ENCODE measurements at places on chromosomes 13 and 19. TPM values are rescaled to one million over a fixed set of nuclear protein-coding genes. Genes with fewer than 3 reads are reported as not detected.

GRCh38 chr13:51549050-51549449 lies 35.2 kb upstream of the WDFY2 start:
- DNase-seq, result no peak

- DNase-seq, result no peak
These were observed 238.3 kb downstream of the COG6 start for GRCh38 chr13:39893808-39894207.

The FKRP gene
- polyA plus RNA-seq, result 31.5 TPM

The RNF113B gene
- not detected for polyA plus RNA-seq

DNA sequence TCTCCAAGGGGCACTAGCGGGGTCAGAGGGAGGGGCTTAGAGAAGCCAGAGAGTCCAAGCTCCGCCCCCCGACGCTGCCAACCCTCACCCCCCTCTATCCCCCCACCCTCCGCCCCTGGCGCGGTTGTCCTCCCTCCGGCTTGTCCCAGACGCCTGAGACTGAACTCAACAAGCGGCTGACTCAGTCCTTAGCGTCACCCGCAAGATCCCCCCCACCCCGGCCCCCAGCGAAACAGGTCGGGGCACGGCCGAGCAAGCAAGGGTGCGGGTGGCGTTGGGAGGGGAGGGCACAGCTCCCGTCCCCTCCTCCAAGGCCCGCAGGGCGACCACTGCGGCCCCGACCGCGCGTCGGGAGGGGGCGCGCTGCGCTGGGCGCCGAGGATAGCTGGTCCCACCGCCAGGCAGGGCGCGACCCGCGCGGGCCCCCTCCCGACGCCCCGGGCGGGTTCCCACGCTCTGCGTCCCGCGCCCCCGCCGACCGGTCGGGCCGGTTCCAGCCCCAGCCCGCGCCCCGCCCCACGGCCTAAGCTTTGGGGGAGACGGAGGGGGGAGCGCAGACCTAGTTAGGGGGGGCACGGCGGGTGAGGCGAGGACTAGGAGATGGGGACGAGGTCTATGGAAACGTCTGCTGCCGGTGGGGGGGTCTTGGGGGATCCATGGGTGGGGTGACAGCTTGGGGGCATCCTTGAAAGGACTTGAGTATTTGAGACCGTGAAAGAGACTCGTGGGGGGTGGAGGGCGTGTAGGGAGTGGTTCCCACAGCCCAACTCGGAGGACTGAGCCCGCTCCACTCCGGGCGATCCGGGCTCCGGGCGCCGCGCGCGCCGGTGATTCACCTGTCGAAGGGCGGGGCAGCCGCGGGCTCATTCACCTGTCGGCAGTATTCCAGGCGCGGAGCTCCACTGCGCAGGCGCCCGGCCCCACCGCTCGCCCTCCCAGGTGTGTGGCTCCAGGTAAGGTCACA lies 5.1 kb downstream of the NOTCH3 start:
- DNase-seq, result no peak

- peak; percentile 81 for DNase-seq
These were observed 7.7 kb downstream of the UBE2L5 start for GRCh38 chr13:30429721-30430694.

The LRRC63 gene
- polyA plus RNA-seq, result not detected

GRCh38 chr19:42270346-42271044 lies 1.4 kb downstream of the CIC start:
- peak; percentile 72 for DNase-seq

GRCh38 chr13:31908696-31909411 lies 122.7 kb upstream of the FRY start:
- DNase-seq, result no peak

GRCh38 chr19:8363803-8364771 lies at the start of gene ANGPTL4:
TSS of gene ANGPTL4 (plus strand) at chr19:8364155. CDS start at chr19:8364322, 167 bp downstream.
- peak; percentile 68 for DNase-seq

DNA sequence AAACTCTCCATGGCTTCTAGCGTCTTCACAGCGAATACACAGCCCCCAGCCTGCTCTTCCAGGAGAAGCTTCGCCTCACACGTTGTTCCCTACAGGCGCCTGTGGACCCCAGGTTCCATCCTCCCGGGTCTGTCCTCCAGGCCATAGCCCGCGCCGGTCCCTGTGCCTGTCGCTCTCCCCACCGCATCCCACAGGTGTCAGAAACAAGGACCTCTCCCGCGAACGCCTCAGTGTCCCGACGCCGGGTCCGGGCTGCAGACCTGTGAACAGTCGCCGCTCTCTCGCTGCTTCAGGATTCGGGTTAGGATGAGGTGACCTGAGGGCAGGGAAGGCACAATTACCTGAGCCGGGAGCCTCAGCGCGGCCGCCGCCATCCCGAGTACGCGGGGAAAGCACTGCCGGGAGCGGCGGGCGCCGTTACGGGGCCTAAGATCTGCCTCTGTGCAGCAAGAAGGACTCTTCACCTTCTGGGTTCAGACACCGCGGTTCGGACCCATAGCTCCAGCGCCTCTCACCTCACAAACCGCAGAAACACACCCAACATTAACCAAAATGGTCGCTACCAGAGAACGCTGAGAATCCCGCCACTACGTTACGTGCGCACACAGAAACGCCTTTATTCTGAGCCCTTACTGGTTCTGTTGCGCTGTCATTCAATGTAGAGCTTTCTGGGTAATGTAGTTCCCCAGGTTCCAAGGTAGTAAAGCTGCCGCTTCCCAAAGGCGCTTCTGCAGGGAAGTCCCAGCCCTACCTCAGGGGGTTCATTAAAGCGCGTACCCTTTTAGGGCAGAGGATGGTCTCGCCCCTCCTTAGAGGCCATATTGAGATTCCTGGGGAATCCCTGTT lies at the start of gene ZNF418:
Gene ZNF418 (minus strand): TSS at position 583 of the 846 bp plus-strand sequence. CDS start 1,580 bp downstream, outside the sequence.
- DNase-seq, result peak; percentile 76

The CD209 gene
- polyA plus RNA-seq, result not detected

The OLFM4 gene
- polyA plus RNA-seq, result not detected

The NCAN gene
- polyA plus RNA-seq, result not detected

The CYP4F12 gene
- polyA plus RNA-seq, result not detected

- no peak for DNase-seq
These were observed 92.9 kb upstream of the ARHGEF7 start for GRCh38 chr13:111022241-111022640.

The NAPSA gene
- 0.19 TPM for polyA plus RNA-seq

DNA sequence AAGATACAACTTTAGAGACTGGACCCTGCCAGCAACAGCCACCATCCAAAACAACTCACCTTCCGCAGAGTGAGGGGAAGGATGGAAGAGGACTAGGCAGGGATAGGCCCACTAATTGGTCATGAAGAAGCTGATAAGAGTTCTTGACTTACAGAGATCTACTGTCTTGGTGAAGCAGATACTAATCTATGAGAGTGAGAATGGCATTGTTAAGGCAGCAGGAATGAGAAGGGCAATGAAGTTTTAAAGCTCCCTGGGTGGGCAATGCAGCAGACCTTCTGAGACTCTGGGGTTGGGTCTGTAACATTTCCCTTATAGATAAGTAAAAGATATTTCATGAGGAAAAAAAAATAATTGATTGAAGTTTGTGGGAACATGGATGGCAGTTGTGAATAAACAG lies 63.7 kb downstream of the KLF12 start:
- DNase-seq, result no peak

DNA sequence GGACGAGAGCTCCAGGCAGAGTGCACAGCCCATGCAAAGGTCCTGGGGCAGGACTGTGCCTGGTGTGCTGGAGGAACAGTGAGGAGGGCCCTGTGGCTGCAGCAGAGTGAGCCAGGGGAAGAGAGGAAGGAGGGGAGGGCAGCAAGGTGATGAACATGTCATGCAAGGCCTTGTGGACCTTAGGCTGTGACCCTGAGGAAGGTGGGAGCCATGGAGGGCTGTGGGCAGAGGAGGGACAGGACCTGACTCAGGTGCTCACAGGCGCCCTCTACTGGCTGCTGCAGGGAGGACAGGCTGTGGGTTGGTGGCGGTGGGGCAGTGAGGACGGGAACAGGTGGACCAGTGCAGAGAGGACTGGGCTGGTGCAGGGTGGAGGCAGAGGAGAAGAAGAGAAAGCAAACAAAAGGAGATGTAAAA lies 170.3 kb downstream of the PTPRS start:
- no peak for DNase-seq

The CPB2 gene
- not detected for polyA plus RNA-seq

The PSG1 gene
- not detected for polyA plus RNA-seq

The SAFB gene
- polyA plus RNA-seq, result 44.7 TPM

The PTH2 gene
- polyA plus RNA-seq, result not detected

GRCh38 chr13:30004204-30004603 lies 153.8 kb upstream of the UBL3 start:
- no peak for DNase-seq

DNA sequence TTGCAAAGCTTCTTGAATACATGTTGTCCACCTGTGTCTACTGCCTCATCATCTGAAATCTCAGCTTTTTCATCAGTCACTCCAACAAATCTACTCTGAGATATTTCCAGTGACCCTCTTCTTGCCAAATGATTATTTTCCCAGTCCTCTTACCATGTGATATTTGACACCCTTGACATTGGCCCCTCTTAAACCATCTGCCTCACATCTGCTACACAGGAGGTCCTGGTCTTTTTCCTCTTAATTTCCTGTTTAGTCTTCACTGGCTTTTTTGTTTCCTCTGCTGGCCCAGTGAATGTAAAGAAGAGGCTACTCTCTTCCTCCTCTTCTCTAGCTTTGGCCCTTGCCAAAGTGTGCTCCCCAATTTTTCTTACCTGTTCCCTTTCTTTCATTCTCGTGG lies 218.7 kb downstream of the DNAJC15 start:
- no peak for DNase-seq

DNA sequence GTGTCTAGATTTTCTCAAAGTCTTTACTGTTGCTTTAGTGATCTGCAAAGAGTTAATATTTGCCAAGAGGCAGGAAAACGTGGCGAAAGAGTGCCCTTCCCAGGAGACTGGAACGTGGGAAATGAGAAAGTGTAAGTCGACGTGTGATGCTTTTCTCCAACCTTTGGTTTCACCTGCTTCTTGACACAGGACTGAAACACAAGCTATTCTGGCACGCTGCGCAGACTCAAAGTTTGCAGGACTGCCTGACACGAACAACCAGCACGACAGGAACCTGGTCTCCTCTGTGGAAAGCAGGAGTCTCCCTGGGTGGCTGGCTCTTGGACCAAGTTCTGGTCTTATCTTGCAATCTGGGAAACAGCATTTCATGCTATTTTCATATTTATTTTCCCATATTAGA lies 28.6 kb downstream of the RFXAP start:
- no peak for DNase-seq

GRCh38 chr13:113006660-113007059 lies 37.6 kb downstream of the MCF2L start:
- DNase-seq, result no peak

DNA sequence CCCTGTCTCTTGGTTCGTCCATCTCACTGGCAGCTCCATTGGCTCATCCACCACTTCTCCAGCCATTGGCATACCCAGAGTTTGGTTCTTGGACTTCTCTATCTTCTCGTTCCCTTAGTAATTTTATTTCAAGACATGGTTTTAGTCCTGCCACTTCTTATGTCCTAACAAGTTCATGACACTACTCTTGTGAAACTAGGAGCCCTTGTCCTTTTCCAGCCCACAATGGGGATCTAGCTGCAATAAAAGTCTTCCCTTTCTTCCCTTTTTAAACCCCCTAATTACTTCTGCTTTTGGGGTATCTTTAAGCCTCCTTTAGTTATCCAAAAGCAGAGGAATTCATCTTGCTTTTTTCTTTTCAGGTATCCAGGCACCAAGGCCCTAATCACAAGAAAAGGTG lies 2.9 kb upstream of the RCBTB2 start:
- DNase-seq, result no peak

DNA sequence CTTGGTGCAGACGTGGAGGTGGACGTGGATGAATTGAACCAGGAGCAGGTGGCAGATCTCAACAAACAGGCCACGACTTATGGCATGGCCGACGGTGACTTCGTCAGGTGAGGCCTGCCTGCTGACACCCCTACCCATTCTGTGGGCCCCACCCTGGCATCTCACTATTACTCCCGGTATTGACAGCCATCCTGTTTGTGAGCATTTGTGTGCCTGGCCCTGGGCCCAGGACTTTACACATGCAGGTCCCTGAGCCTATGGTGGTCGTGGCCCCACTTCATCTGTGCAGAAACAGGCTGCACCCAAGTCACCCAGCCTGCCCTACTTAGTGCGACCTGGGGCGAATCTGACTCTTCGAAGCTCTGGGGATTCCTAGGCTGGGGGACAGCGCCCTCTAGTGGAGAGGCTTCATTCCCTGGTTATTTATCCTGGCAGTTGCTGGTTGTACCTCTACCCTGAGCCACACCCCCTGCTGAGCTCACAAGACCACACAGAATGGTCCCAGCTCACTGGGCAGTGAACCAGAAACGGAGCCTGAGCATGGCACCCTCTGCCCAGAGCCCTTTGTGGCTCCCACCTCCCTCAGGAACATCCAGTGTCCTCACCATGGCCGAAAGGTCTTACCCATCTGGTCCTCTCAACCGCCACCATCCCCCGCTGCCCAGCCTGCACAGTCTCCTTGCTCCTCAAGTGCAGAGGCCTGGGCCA lies 16.9 kb downstream of the ZNF296 start:
- peak; percentile 75 for DNase-seq

DNA sequence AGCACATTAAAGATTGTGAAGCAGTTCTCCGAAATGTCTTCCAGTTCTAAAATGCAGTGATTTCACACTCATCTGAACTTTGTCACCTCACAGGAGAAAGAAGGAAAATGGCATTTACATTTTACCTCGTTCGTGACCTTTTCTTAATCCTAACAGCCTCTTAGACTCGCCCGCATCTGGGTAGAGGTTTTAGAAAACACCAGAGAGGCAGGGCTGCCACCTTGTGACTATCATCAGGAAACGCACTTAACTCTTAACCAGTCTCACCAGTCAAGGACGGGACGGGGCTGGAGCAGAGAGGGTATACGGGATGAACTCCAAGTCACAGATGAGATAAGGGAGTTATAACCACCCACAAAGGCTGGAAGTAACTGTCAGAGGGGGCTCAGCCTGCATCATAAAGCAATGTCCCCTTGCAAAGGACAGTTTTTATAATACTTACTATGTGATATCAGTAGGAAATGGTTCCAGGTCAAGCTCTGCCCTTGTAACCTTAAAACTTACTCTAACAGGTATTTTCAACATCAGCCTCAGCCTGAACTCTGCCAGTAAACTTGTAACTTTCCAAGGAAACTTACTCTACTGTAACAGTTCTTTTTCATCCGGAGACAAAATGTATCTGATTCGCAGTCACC lies 8.6 kb upstream of the CEACAM6 start:
- peak; percentile 36 for DNase-seq

DNA sequence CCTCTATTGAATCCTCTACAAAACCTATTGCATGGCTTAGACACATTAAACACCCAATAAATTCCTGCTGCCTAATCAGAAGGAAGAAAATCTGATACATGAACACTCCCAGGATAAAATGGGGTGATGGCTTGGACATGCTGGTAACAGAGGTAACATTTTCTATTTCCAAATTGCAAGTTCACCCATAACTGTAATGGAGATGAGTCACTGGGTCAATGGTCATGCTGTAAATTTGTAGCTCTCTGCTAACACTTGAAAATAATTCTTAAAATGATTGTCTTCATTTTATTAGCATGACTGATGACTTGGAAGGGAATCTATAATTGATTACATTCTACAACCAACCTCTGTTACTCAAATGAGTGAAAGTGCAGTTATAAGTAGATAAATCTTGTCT lies 434.1 kb downstream of the FGF14 start:
- no peak for DNase-seq

The PSG3 gene
- not detected for polyA plus RNA-seq

GRCh38 chr13:110244976-110245375 lies 62.0 kb downstream of the COL4A1 start:
- no peak for DNase-seq

The MBD3L2 gene
- polyA plus RNA-seq, result not detected

- no peak for DNase-seq
These were observed 47.7 kb downstream of the KLF2 start for GRCh38 chr19:16372065-16372915.

Measured in endothelial cell of umbilical vein (primary cell).